ENCODE measurements at places on chromosomes 3 and 15. TPM values are rescaled to one million over a fixed set of nuclear protein-coding genes. Genes with fewer than 3 reads are reported as not detected.

- no peak for DNase-seq
- H3K27ac ChIP-seq = no peak overlapping the region
- H3K36me3 ChIP-seq = no peaks in the 10 kb centered on the region
Measured at GRCh38 chr3:11629716-11630115, 14.0 kb downstream of the VGLL4 start.

MST1R gene
- total RNA-seq = 13.6 TPM

DNA sequence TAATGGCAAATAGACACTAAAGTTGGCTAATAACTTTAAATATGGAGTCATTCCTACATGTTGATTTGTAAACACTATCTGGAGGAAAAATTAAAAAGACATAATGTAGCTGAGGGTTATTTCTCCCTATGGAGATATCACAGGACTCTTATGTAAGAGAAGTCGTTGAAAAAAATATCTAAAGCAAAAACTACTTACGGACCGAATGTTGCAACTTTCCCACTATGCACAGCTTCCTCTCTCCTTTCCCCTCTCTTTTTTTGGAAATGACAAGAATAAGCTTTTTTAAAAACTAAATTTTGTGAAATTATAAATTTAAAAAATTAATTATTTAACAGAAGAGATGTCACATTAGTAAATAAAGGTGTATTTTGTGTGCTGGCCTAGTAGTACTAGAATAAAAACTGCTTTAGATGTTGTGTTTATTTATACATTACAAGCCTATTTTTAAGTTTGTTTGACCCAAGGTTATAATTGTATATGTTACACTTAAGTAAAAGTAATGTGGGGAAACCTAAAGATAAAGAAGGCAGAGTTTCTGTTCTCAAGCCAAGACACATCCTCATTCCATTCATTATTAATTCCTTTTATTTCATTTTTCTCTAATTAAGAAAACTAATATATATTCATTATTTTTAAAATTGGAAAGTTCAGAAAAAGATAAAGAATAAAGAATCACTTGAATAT, 20.7 kb upstream of the PPARG start:
- H3K27me3 ChIP-seq = no peaks in the 10 kb centered on the region
- H3K36me3 ChIP-seq = no peaks in the 10 kb centered on the region
- no peaks in the 10 kb centered on the region for H3K4me1 ChIP-seq
- no peak overlapping the region for H3K4me3 ChIP-seq

AP3B2 gene
- 0.82 TPM for total RNA-seq

A4GNT gene
- not detected for total RNA-seq

- no peak overlapping the region for H3K4me3 ChIP-seq
- DNase-seq = no peak
- no peaks in the 10 kb centered on the region for H3K4me1 ChIP-seq
- no peaks in the 10 kb centered on the region for H3K36me3 ChIP-seq
Measured at GRCh38 chr3:148880681-148881080, 15.6 kb downstream of the CPA3 start.

DNA sequence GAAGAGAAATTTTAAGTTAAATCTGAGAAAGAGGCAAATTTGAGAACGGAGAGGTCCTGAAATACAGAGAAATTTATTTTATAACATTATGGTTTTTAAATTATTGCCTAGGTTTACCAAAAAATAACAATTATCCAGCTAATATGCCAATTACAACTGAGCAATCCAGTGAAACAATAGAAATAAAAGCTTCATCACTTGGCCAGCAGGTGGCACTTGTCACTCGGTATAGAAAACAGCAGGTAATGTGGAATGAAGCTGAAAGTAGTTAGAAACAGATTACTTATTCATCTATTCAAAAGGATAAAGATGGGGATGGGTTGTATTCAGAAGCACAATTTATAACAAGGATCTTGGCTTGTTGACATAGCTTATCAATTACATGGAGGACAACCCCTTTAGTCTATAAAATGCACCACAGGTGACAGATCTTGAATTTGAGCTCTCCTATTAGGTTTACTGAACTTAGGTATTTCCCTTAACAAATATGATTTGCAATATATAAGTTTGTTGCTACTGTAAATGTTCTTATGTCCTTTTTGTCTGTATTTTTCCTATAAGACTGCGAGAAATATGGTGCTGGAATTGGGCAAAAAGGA, 70.1 kb upstream of the GUCA1C start:
- no peak overlapping the region for H3K27ac ChIP-seq
- DNase-seq = peak; percentile 36
- no peaks in the 10 kb centered on the region for H3K36me3 ChIP-seq
- H3K4me3 ChIP-seq = no peak overlapping the region

C3orf85 gene
- total RNA-seq = 0.81 TPM

- no peaks in the 10 kb centered on the region for H3K27me3 ChIP-seq
- H3K4me1 ChIP-seq = peaks cover 24% of the 10 kb centered on the region
- H3K4me3 ChIP-seq = no peak overlapping the region
- H3K27ac ChIP-seq = no peak overlapping the region
Measured at GRCh38 chr3:61890167-61890566, 328.8 kb downstream of the PTPRG start.
